GM23248 (cell line): ENCODE measurements at places on chromosomes 6 and 20. TPM values are rescaled to one million over a fixed set of nuclear protein-coding genes. Genes with fewer than 3 reads are reported as not detected.

Gene GNMT
- not detected in 2 replicates for total RNA-seq

Gene TDRD6
- total RNA-seq, result not detected in 2 replicates

Gene CCDC170
- total RNA-seq, result 0.11 TPM in 1 of 2 replicates, not detected in the other

Gene SRSF12
- under 0.01 and 0.65 TPM in 2 replicates for total RNA-seq

Gene CLDN20
- total RNA-seq, result not detected in 2 replicates

Gene FAM217A
- total RNA-seq, result not detected in 2 replicates

Gene ESR1
- 0.13 TPM in 1 of 2 replicates, not detected in the other for total RNA-seq

Gene ELOVL4
- 7.0 and 8.5 TPM in 2 replicates for total RNA-seq

Gene DAAM2
- 5.1 and 5.6 TPM in 2 replicates for total RNA-seq

Gene CPXM1
- not detected in 2 replicates for total RNA-seq

Gene GPSM3
- total RNA-seq, result 5.4 and 7.7 TPM in 2 replicates

Gene TAAR8
- not detected in 2 replicates for total RNA-seq

Gene MARCKS
- total RNA-seq, result 154 and 210 TPM in 2 replicates

Gene ADGRB3
- not detected in 2 replicates for total RNA-seq

Gene ETV7
- 0.32 TPM in 1 of 2 replicates, not detected in the other for total RNA-seq

Gene SAPCD1
- 2.5 TPM in 1 of 2 replicates, not detected in the other for total RNA-seq

Gene PBOV1
- not detected in 2 replicates for total RNA-seq

Gene JPH2
- total RNA-seq, result 7.8 and 9.7 TPM in 2 replicates

Gene CUL7
- total RNA-seq, result 50.1 and 54.1 TPM in 2 replicates

Gene ZNF334
- 1.4 TPM in 2 replicates for total RNA-seq

Gene PSMB8
- 21.6 and 27.2 TPM in 2 replicates for total RNA-seq

Gene TULP1
- total RNA-seq, result not detected in 2 replicates

Gene PRRT1
- 1.2 TPM in 1 of 2 replicates, not detected in the other for total RNA-seq
